CD4-positive, alpha-beta T cell treated with Interleukin-15 for 4 hours (primary cell): ENCODE measurements at places on chromosomes 4 and X.
A peak's percentile ranks its signal among the peaks of the same experiment; 100 is the strongest.

GRCh38 chr4:144699565-144699964, 53.6 kb downstream of the HHIP start:
- no peak for DNase-seq

GRCh38 chr4:23135792-23136645, 443.3 kb downstream of the GBA3 start:
- peak; percentile 14 for DNase-seq

- DNase-seq = no peak
These were observed 202.9 kb upstream of the SLC7A11 start for GRCh38 chr4:138445098-138445497.

- no peak for DNase-seq
These were observed 314.2 kb upstream of the PUDP start for GRCh38 chrX:7462110-7462509.

- no peak for DNase-seq
These were observed 2.4 kb downstream of the MID1 start for GRCh38 chrX:10617999-10618351.

DNA sequence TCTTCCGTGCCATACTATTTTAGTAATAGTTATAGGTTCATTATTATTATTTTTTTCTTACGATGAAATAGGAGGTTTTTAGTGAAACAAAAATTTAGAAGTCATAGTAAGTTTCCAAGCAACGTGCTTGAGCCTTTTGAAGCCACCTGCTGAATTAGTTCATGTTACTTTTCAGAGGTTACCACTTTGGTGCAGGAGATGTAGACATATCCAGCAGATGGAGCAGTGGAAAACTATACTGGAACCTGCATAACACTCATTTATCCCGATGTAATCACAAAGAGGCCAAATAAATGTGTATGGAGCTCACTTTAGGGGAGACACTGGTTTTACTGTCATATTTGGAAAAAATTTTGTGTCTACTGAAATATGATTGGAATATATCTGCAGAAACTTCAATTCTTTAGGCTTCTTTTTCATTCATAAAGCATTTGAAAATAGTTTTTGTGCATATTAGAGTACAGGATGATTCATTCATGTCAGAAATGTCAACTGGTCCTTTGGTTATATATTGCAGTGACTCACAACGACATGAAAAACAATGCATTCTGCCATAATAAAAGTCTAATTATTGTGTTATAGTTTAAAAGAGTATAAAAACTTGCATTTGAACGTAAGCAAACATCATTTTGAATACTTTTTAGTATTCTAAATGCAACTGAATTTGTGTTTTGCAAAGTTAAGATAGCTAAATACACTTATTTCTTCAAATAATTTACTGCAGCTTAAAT, 2182.9 kb upstream of the TENM3 start:
- DNase-seq = no peak

GRCh38 chr4:54445866-54446265, 211.9 kb upstream of the KIT start:
- no peak for DNase-seq

DNA sequence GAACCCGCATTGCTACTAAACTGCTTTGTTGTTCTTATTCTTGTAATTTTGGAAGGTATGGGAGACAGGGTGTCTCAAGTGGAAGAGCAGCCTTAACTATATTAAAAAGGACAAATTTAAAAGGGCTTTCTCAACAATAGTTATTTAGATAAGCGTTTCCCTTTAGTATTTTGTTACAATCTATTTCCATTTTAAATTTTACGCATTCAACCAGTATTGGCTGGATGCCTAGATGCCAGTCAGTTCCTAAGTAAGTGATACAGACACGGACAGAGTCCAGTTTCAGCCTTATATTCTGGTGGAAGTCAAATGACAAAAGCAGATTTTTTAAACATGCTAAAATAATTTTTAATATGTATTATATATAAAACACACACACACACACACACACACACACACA, 28.3 kb downstream of the FAT1 start:
- DNase-seq = no peak

DNA sequence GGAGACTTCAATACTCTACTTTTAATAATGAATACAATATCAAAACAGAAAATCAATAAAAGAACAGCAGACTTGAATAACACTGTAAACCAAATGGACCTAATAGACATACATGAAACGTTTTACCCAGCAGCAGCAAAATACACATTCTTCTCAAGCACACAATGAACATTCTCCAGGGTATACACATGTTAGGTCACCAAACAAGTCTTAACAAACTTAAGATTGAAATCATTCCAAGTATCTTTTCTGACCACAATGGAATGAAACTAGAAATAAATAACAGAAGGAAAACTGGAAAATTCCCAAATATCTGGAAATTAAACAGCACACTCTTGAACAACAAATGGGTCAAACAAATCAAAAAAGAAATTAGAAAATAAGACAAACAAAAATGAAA, 145.0 kb upstream of the CT83 start:
- no peak for DNase-seq

- DNase-seq = no peak
These were observed 1722.1 kb upstream of the PCDH10 start for GRCh38 chr4:131427000-131427399.

GRCh38 chrX:53354669-53355068, 67.8 kb downstream of the SMC1A start:
- DNase-seq = no peak

GRCh38 chrX:140065961-140066662, 100.8 kb upstream of the CXorf66 start:
- no peak for DNase-seq

DNA sequence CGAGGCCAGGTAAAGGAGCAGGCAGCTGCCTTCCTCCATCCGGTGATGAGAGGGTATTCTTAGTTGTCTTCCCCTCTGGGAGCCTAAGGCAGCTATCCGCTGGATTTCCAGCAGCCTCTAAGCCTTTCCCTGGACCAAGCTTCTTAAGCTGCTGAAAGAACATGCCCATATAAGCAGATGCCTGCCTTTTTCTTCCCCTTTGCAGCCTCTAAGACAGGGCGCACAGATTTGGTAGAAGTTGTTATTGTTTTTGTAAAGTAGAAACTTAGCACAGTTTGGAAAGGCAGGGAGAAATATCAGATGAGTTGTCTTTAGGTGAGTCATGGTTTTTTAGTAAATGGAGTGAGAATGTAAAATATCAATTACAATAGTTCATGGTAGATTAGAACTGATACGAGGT, 210.8 kb downstream of the ARHGAP10 start:
- no peak for DNase-seq

- DNase-seq = no peak
These were observed 32.4 kb upstream of the TMLHE start for GRCh38 chrX:155645180-155645579.
